Testis (tissue), 5 donors: ENCODE measurements at places on chromosomes 2 and 18. TPM values are rescaled to one million over a fixed set of nuclear protein-coding genes. Genes with fewer than 3 reads are reported as not detected.

DUSP2 gene
- polyA plus RNA-seq = 5.7 TPM

CRYBA2 gene
- polyA plus RNA-seq = 2.7 TPM

KIF3C gene
- 7.1 TPM for polyA plus RNA-seq

TFCP2L1 gene
- 2.5 TPM for polyA plus RNA-seq

POTEC gene
- polyA plus RNA-seq = 10.8 TPM

GRCh38 chr2:146450131-146450530 lies 1394.7 kb upstream of the ACVR2A start:
- no peak for DNase-seq

GRCh38 chr18:23550898-23551297 lies 35.4 kb downstream of the NPC1 start:
- no peak for DNase-seq

- DNase-seq = peak; percentile 81
Observed at GRCh38 chr2:73260338-73260984, 23.8 kb downstream of the FBXO41 start.

- no peak for DNase-seq
Observed at GRCh38 chr2:238916875-238917590, 69.1 kb downstream of the TWIST2 start.

GRCh38 chr2:232139786-232140562 lies 178.5 kb downstream of the DIS3L2 start:
- no peak for DNase-seq

DNA sequence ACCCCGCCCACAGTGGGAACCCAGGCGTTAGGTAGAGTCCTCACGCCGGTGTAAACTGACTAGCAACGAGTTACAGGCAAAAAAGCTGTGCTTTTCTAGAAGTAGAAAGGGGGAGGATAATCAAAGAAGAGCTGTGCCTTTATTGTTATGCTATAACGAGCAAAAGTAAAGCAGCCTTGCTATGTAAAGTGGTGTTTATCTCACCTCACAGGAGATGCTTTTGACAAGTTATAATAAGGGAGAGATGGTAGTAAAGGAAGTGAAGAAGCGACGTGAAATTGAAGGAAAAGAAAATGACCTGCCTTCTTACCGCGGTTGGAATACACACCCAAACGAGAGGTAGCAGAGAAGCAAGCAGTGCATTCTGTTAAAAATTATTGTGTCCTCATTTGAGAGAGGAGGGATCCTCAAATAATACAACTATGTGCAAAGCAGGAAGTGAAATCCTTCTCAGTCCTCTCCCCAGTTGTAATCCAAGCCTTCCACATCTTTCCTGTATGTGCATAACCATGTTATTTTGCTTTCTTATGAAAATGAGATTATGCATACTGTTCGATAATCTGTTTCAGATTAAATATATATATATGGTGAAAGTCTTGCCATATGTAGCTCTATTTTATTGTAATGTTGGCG lies 962 bp downstream of the TANK start:
- no peak for DNase-seq

- DNase-seq = no peak
Observed at GRCh38 chr2:136171223-136171622, 53.3 kb upstream of the CXCR4 start.
